Putamen (tissue), 1 donor: ENCODE measurements at places on chromosomes 12 and 14.

DNA sequence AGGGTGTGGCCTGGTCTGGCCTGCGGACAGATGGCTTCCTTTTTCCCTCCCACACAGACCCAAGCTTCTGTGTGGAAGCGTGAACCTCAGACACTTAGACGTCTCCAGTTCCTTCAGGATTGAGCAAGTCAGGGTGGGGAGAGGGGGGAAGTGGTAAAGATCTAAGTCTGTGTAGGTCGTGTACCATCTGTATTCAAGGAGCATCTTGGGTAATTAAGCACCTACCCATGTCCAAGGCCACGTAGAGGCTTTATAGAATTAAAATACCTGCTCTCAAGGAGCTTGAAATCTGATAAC, 1.7 kb downstream of the AVIL start:
- DNase-seq: no peak

- no peak for DNase-seq
Measured at GRCh38 chr14:36238666-36239363, 62.3 kb upstream of the PTCSC3 start.

DNA sequence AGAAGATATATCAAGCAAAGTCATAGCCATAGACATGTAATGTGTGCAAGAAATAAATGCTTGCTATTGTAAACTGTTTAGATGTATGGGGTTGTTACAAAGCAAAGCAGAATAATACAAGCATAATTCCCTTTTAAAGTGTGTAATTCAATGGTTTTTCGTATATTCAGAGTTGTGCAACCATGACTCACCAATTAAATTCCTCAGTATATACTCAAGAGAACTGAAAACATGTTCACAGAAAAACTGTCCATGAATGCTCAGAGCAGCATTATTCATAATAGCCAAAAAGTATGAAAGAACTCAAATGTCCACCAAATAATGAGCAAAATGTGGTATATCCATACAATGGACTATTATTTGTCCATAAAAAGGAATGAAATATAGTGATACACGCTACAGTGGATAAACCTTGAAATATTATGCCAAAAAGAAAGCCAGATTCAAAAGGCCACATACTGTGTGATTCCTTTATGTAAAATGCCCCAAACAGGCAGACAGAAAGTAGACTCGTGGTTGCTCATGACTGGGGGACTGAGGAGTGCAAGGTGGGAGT, 9.3 kb downstream of the GXYLT1 start:
- no peak for DNase-seq

GRCh38 chr12:52352951-52353350, 14.3 kb downstream of the KRT85 start:
- no peak for DNase-seq

- no peak for DNase-seq
Measured at GRCh38 chr14:91405724-91406435, 11.7 kb downstream of the CCDC88C start.

DNA sequence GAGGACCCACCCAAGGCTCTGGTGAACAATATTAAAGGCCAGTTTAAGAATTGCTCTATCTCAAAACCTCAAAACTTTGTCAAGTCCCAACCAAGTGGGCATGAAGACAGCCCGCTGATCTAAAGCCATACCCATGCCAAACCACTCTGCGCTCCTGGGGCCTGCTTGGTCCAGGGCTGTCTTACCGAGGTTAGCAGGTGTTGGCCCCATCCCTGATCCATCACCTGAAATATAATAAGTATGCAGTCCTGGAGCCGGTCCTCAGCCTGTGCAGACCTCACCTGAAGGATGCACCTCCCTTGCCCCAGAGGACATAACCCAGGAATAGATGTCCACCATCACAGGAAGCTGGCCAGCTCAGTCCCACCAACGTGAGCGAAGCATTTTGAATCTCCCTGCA, 198.3 kb upstream of the FKBP4 start:
- no peak for DNase-seq

DNA sequence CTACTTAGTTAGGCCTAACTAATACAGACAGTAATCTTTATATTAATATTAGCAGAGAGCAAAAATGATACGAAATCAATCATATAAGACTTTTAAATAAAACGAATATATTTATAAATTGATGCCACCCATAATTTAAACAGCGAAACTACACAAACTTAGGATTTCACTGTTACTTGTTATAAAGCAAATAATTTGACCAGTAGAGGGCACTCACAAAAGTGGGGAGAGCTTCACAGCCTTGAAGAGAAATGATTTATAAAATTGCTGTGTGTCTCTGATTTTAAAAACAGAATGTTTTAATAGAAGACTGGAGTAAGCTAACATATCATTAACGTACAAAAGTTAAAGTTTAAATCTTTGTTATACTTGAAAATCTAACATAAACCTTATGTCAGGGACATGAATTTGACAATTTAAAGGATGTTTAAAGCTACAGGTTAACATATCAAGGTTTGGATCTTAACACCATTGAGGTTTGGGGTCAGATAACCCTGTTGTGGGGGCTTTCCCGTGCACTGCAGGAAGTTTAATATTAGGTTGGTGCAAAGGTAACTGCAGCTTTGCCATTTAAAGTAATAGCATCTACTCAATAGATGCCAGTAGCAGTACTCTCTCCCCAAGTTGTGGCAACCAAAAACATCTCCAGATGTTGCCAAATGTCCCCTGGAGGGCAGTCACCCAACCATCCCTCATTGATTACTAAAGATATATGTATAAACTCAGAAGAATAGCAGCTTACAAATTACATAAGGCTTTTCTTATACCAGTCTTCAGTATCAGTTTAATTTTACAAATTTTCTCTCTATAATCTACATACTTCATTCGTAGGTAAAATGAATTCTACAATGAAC, 9.3 kb downstream of the KRAS start:
- peak; percentile 35 for DNase-seq

DNA sequence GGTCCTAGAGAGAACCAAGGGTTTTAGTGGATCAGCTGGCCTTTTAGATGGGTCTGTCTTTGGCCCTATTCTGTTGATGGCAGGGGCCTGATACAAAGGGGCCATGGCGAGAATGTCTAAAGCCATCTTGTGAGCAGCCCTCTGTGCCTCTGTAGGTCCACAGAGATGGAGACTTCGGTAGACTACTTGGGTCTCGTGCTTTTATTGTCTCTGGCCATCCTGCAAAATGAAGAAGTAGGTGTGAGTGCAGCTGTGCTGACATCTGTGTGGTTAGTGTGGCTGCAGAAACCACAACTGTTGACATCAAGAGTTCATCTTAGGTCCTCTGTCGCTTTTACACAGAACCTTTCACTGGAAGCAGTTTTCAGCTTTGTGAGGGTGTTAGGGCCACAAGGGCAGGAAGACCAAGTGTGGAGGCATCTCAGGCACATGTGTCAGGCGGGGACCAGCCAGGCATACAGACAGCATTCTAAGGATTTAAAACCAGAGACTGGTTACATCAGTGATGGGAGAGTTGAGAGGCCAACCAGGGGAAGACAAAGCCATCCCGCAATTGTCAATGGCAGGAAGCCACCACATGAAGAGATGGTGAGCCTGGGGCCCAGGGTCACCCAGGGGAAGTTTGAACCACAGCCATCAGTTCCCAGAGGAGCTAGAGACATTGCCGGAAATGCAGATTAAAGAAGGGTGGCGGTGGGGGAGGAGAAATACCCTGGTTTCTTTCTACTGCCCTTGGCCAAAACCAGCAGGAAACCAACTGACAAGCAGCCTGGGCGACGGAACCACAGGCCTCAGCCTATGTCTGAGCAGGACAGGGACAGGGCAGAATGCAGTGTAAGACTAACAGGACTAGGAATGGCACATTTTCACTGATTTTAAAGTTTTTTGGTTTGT, 13.0 kb upstream of the TPCN1 start:
- DNase-seq: no peak

DNA sequence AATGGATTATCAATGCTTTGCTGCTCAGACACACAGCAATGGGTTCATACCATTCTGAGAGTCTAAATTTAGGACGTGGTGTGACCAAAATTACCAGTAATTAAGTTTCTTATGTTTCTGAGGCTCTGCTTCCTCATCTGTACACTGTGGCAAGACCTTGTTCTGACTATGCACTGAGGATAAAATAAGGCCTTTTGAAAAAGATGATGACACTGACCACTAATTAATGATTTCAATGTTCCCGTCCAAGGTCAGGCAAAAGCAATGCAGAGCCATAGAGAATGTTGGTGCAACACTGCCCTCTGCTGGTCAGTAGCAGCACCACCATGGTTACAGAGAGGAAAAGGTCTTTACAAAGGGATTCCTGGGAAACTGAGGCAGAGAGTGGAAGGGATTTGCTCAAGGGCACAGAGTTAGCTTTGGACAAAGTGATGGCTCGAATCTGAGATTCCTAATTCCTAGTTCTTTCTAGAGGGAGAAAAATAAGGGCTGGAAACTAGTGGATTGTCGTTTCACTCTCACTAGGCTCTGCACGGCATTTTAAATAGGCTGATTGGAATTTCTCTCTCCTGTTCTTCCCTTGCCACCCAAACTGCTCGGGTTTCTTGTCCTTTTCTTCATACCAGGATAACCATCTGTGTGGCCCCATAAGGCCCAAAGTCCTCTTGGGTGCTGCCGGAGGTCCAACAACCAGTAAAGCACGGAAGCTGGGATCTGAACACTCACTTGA, 22.3 kb upstream of the P2RX7 start:
- peak; percentile 68 for DNase-seq

DNA sequence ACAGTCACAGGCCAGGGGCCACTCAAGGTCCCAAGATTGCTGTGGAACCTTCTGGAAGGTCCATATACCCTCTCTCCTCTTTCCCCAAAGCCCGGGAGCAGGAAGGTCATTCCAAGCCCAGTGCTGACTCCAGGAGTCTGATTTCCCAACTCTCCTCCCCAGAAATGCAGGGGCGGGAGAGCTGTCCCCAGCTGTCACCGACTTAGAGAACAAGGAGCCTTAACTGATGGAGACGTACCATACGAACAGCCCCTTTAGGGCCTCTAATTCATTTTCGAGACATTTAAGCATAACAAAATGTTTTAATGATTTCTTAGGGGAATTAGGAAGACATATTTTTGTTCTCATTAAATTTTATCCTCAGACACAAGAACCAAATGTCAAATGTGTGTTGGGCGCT, 99.2 kb downstream of the PHETA1 start:
- no peak for DNase-seq

- DNase-seq: no peak
Measured at GRCh38 chr14:104676694-104677511, 12.5 kb upstream of the INF2 start.

GRCh38 chr14:58789736-58790135, 152.0 kb downstream of the DACT1 start:
- DNase-seq: no peak

DNA sequence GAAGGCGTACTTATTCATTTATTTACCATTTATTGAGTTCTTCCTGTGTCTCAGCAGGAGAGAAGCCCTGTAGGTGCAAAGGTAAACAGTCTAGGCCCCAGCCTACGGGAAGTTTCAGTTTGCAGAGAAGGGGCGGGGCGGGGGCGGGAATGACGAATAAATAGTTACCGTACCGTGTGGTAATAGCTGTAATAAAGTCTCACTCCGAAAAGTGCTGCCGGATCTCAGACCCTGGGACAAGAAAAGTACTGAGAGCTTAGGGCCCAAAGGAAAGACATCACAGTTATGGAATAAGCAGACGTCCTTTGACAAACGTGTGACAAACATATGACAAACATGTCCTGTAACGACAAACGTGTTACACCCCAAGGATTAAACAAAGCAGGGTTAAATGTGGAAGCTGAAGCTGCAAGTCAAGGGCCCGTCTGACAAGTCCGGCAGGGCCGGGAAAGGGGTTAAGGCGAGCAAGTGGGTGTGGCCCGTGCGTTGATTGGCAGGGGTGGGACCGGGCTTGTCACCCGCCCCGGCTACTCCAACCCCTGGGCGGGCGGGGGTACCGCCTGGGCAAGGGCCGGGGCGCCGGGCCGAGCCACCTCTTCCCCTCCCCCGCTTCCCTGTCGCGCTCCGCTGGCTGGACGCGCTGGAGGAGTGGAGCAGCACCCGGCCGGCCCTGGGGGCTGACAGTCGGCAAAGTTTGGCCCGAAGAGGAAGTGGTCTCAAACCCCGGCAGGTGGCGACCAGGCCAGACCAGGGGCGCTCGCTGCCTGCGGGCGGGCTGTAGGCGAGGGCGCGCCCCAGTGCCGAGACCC, at the start of gene LRP10:
LRP10 (plus strand) TSS at position 517 of the 809 bp plus-strand sequence. CDS start 564 bp downstream, outside the sequence.
- peak; percentile 89 for DNase-seq

DNA sequence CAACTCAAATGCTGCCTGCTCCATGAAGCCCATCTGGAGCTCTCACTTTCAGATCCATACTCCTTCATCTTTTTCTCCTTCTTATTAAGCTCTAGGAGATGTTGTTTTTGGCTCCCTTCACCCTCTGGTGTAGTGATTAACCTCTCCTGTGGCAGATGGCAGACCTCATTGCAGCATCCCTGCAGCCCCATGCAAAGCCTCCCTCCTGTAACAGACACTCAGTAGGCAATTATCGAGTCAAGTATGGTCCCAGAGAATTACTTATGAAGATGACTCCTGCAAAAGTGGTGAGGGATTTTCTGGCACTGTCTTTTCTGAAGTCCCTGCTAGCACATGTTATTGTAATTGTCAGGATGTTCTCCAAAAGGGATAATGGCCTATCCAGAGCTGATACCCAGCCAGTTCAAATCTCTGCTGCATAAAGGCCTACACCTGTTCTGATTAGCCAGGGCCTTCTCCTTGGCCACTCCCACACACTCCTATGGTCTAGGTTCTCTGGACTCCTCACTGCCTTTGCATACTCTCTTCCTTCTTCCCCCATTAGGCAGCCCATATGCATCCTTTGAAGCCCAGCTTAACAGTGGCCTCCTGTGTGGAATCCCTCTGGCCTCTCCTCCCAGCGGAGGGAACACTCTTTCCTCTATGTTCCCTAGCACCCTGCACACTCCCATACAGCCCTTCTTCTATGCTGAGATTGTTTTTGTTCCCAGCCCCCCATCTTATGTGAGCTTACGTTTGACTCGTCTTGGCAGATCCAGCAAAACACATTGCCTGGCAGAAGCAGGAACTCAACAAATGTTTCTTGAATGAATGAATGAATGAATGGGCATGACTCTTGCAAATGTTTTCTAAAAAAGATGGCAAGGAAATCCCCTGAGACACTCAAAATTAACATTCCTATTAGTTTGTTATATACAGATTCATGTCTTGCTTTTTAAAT, 43.9 kb upstream of the MDM1 start:
- DNase-seq: no peak
